ENCODE measurements at places on chromosomes 1 and 21.

DNA sequence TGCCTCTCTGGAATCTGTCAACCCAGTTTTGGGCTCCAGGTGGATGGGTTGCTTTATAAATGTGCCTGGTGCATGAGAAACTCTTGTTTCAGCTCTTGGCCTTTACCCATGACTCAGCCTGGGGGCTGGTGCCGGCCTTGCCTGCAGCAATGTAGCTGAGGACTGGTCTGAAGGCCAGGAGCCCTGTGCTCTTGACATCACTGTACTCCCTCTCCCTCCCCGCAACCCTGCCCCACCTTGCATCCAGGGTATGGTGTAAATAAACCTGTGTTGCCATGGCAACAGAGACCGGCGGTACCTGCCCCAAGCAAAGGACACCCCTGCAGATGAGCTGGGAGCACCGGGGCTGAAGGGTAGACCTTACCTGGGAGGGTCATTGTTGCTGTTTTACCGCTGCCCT lies 13.3 kb downstream of the FAM151A start:
- DNase-seq, result no peak

- no peak for DNase-seq
Observed at GRCh38 chr1:59664166-59664565, 150.6 kb upstream of the HOOK1 start.

DNA sequence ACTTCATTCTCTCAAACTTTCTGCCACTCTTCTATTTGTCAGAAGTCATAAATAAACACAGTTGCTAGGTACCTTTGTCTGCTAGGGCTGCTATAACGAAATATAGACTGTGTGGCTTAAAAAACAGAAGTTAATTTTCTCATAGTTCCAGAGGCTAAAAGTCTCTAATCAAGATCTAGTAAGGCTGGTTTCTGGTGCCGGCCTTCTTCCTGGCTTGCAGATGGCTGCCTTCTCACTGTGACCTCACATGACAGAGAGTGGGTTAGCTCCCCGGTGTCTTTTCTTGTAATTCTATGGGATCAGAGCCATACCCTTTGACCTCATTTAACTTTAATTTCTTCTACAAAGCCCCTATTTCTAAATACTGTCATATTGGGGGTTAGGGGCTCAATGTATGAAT lies 5.9 kb downstream of the PDC start:
- no peak for DNase-seq

- no peak for DNase-seq
Observed at GRCh38 chr1:183989078-183989577, 48.4 kb downstream of the COLGALT2 start.

DNA sequence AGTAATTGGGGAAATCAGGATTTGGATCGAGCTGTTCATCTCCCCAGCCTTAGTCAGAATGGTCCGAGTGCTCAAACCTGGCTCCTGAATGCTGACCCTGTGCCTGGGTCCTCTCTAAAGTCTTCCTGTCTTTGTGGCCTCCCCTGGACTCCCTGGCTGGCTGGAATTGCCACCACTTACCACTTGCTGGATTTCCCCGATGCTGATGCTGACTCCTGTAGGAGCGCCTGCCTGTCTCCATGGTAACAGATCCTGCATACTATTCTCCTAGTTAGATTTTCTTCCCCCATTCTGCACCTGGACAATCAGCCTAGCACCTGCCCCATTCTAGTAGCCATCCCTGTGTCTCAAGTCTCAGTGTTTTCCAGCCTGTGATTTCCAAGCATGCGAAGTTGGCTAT lies 382.2 kb upstream of the ESRRG start:
- no peak for DNase-seq

DNA sequence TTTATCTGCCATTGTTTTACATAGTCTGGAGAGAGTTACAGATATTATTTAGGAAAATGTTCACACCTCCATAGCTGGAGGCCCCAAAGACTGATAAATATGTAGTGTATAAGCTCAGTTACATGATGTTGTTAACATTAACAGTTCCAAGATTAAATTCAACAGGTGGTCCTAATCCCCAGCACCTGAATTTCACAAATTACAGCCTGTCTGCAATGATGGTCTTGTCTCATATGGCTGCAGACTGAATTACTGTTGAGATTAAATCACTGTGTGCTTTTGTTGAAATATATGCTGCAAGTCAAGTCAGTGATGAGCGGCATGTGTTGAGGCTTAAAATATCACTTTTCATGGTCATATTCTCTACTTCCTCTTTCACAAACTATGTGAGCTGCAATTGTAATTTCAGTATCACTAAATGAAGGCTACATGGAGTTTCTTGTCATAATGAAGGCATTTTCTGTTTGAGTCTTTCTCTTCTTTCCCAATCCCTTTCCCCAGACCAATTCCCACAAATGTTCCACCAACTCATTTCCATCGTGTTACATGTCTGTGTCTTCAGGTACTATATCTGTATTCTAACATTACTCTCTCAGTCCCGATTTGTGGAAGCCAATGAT lies 4.2 kb downstream of the ST6GALNAC5 start:
- no peak for DNase-seq

- no peak for DNase-seq
Observed at GRCh38 chr1:168719306-168720111, 9.5 kb downstream of the DPT start.

- DNase-seq, result no peak
Observed at GRCh38 chr1:225745273-225745672, 32.4 kb upstream of the SRP9 start.

- no peak for DNase-seq
Observed at GRCh38 chr1:153548722-153549688, at the start of gene S100A3. Gene S100A3, minus strand, starts transcription at chr1:153549258. Its CDS starts 773 bp downstream, at chr1:153548485.

- DNase-seq, result no peak
Observed at GRCh38 chr1:11960715-11961114, 19.5 kb upstream of the MFN2 start.

GRCh38 chr1:221712198-221712684 lies 29.6 kb downstream of the DUSP10 start:
- DNase-seq, result no peak

- no peak for DNase-seq
Observed at GRCh38 chr1:228144193-228144992, 4.3 kb downstream of the GUK1 start.

- no peak for DNase-seq
Observed at GRCh38 chr1:101130673-101131072, 105.1 kb upstream of the DPH5 start.

DNA sequence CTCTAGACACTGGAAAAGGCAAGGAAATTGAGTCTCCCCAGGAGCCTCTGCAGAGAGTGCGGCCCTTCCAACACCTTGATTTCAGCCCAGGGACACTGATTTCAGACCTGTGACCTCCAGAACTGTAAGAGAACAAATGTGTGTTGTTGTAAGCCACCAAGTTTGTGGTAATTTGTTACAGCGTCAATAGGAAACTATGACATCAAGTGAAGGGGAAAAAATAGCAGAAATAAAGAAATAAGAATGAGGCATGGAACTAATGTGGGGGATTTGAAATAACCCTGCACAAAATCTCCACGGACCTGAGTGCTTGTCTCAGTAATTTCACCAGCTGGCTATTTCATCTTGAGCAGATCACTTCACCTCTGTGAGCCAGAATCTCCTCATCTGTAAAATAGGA lies 227.8 kb upstream of the JUN start:
- DNase-seq, result no peak

DNA sequence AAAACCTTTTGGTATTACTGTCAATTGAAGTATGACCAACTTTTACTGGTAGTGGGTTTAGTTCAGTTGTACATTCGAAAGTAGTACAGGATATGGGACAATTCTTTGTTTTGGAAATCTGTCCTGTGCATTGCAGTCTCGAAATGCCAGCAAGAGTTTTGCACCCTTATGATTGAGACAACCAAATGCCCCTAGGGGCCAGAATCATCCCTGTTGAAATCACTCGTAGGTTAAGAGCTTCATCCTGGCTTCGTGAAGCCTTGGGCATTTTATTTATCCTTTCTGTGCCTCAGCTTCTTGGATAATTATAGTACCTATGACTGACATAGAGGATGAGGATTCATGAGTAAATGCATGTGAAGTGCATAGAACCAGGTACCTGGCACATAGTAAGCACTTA lies 2.4 kb upstream of the GOLT1A start:
- no peak for DNase-seq
